ENCODE measurements at places on chromosomes 2 and 18.

GRCh38 chr2:108267101-108267500 lies 21.6 kb upstream of the SULT1C2 start:
- no peak for DNase-seq

GRCh38 chr2:46274586-46274985 lies 22.6 kb upstream of the EPAS1 start:
- no peak for DNase-seq

- no peak for DNase-seq
Observed at GRCh38 chr2:41826921-41827320, 220.9 kb upstream of the PKDCC start.

DNA sequence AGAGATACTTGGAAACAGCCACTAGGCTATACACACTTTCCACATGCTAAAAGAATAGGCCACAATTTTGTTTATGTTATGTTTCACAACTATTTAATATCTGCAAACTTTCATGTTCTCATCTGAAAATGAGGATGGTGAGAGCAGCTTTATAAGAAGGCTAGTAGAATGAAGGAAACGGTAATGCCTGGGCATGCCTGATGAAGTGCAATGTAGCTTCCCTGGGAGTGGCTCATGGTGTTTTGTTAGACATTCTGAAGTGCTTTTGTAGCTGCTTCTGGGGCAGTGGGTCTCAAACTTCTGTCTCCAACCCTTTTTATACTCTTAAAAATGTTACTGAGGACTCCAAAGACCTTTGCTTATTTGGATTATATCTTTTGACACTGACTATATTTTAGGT lies 193.3 kb upstream of the VWC2L start:
- no peak for DNase-seq

DNA sequence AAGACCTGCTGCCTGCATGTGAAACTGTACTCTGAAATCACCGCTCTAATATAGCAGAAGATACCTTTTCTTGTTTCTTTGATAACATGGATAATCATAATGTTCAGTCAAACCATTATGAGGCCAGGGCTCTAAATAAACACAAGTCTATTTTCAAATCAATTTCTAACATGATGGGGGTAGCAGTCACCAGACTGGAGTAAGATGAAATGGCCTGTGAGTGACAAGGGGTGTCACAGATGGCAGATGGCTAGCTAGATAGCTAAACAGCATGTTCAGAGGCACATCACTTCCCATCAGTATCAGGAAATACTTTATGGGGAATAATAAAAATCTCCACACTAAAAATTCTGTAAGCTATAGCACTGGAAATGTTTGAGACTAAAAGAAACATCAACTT lies 14.0 kb downstream of the MBD2 start:
- DNase-seq, result no peak

DNA sequence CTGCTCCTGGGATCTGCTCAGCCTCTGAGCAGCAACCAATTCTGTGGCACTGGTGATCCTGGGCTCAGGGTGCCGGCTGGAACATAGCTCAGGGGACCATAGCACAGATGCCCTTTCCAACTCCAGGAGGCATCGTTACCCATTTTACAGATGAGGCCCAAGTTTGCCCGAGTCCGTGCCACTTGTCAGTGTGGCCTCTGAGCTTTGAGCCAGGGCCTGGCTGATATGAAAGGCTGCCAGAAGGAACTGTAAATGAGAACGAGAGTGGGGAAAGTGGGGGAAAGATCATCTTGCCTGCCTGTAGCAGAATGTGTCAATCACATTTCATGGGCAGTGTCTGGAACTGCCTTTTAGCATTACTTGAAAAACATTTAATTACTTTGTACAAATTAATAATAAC lies 23.3 kb upstream of the FOSL2 start:
- no peak for DNase-seq

DNA sequence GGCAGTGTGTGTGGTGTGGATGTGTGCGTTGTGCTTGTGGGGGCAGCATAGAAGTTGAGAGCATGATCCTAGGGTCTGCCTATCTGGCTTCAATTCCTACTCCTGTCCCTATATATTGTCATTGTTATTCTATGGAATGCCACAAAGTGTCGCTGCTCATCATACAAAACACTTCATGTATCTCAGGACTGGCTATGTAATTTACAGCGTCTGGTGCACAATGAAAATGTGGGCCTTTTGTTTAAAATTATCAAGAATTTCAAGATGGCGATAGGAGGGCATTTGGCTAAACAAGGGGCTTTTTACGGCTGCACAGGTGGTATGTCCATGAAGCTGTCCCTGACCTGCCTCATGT lies 3.4 kb downstream of the SERPINB2 start:
- no peak for DNase-seq

DNA sequence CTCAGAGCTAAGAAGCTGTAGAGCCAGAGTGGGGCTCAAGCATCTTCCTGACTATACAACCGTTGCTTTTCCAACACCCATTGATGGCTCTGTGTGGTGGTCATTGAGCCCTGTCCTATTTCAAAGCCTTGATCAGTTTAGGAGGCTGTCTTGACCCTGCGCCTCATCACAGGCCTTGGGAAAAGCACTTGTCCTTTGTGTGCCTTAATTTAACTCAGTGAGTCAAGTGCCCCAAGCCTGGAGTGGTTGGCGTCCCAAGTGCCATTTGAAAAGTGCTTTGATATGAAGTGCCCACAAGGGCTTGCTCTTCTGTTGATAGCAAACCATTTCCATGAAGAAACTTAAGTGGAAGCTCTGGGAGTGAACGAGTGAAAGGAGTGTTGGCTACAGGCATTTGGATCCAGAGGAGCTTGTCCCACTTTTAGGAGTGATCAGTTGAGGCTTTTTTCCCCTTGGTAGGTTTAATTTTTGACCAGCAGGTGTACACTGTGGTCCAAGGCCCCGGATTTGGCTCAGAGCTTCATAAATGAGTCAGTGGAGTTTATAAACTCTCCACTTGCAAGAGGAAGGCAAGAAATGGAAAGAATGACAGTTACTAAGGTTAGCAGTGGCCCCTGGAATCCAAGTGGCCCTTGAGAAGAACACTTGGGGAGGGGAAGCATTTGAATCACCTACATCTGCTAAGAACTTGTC lies 50.3 kb downstream of the ACTR2 start:
- DNase-seq, result no peak

DNA sequence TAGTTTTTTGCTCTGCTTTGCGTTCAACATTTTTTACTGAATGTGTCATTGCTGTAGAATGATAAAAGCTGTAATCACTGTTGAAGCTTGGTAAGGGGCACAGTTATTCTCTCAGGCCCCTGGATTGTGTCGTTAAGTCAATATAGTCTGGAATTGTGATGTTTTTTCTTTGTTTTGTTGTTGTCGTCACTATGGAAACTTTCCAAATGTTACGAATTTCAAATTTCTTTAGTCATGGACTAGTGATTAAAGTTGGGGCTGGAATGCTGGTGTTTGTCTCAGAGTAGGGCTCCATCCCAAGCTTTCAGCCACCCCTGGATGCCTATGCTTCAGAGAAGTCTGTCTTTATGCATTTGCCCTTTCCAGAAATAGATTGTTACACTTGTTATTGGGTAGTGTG lies 287.2 kb downstream of the CDH19 start:
- DNase-seq, result no peak

DNA sequence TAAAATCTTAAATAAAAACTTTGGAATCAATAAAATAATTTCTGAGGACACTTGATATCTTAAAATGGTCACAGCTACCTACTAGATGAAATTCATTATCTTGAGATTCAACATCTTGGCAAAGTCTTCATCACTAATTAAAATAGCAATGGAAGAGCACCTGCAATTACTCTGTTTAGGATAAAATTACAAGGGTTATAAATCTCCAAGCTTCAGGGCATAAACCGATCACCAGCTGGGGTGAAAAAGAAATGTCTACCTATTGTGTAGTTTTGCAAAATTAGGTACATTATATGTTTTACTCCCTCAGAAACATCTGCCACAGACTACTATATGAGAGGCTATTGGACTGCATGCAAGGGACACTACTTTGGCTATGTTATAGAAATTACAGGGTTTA lies 327.1 kb downstream of the CCDC178 start:
- DNase-seq, result no peak

DNA sequence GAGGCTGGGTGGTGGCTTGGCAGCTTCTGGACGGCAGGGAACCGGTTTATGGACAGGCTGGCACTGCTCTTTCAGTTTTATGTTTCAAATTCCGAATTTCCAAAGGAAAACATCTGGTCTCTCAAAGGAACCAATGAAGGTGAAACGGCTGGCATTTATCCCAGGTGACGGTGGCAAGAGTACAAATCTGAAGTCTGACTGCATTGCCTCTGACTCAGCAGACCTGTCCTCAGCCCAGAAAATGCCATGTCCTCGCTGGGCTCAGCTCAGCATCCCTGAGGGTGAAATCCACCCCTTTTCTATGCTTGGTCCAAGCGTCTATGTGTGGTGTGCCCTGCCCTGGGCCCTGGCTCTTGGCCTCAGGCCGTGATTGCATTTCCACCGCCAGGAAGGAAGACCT lies 38.1 kb downstream of the NAPG start:
- DNase-seq, result no peak

DNA sequence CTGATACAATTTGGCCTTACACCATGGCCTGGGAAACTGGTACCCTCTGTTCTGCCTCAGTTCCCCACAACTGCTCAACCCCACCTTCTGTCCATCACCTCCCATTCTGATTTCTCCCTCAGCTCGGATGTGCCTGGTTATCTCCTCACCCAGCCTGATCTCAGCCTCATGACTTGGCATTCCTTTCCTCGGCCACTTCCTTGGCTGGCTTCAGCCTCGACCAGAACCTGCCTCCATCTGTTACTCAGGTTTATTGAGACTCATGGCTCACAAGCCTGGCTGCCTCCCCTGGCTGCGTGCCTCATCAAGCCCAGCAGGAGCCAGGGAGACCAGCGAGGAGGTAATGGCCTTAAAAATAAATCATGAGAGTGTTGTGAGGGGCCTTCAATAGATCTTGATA lies 356.2 kb upstream of the SPRED2 start:
- DNase-seq, result no peak

DNA sequence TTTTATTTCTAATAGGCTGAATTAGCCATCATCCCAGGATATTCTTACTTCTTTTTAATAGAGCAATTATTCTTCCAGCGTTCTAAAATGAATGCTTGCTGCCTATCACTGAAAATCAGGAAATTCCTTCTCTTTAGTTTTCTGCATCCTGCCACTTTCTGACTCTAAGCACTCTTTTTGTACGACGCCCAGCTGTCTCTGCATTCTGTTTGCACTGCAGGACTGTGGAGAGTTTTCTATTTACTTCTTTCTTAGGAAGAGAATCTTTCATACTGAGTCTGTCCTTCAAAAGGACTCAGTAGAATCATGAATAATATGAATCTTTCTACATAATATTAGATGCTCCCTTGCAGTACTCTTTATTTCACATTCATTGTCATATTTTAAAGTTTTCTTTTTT lies 360.4 kb upstream of the DSEL start:
- no peak for DNase-seq

- peak; percentile 68 for DNase-seq
Observed at GRCh38 chr2:70083344-70084156, 3.7 kb upstream of the PCBP1 start.

- no peak for DNase-seq
Observed at GRCh38 chr2:97737421-97738178, 24.2 kb downstream of the ZAP70 start.

DNA sequence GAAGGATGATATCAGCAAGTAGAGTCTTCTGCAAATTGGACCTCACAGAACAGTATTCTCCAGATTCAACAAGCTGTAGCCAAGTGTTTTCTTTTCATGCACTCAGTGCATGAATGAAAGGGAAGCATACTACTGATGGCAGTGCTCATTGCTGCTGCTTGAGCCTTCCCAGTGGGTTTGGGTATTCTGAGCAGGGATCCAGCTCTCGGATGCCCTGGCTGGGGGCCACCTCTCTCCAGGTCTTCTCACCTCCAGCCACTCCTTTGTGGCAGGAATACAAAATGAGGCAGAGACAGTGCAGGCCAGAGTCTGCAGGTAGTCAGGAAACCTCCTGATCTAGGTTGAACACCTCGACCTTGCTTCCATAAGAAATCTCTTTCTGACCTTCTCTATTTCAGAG lies 390.4 kb upstream of the CELF4 start:
- DNase-seq, result no peak

- no peak for DNase-seq
Observed at GRCh38 chr18:36469461-36469860, 171.9 kb downstream of the FHOD3 start.

DNA sequence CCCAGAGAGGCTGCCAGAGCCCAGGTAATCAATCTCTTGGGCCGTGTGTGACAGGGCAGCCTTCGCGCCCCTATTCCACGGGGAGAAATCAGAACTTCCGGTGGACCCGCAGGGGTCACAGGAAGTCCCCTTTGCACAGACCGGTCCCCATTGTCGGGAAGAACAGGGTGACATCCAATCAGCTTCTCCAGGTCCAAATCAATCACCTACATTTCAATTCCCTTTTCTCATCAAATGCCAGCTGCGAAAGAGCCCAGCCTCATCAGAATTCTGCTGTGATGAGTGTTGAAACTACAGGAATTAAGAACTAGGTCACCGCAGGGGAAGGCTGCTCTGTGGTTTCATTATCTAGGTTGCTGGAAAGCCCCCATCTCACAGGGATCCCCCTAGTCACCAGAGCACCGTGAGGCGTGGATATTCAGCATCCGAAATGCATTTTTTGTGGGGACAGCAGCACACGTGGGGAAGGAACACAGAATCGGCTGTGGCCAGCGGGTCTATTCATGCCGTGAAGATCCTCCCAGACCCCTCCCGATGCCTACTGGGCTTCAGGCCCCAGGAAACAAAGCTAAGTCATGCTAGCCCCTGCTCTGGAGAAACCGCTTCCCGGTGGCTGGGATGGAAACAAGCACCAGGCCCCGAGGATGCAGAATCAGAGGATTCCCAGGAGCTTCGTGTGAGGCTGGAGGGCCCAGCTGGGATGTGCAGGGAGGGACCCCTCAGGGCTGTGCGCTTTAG lies 193.7 kb upstream of the ID2 start:
- peak; percentile 85 for DNase-seq

DNA sequence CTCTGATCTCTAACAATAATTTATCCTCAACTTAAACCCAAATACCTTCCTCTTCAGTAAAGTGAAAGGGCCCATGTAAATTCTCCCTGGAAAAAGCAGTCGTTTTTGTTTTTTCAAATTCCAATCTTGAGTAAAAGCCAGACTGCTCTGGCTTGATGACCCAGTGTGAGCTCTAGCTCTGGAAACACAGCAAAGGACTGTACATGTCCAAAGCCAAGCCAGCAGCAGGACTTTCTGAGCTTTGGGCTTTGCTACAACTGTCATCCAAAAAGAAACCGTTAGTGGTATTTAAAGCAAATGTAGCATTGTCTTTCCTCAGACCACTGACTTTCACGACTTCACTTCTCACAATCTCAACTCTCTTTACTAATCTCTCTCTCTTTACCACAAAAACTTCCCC lies 25.4 kb downstream of the SH3YL1 start:
- no peak for DNase-seq

- no peak for DNase-seq
Observed at GRCh38 chr2:77519888-77520506, 2.2 kb downstream of the LRRTM4 start.

GRCh38 chr2:113175042-113175628 lies 1.4 kb downstream of the PSD4 start:
- peak; percentile 91 for DNase-seq

DNA sequence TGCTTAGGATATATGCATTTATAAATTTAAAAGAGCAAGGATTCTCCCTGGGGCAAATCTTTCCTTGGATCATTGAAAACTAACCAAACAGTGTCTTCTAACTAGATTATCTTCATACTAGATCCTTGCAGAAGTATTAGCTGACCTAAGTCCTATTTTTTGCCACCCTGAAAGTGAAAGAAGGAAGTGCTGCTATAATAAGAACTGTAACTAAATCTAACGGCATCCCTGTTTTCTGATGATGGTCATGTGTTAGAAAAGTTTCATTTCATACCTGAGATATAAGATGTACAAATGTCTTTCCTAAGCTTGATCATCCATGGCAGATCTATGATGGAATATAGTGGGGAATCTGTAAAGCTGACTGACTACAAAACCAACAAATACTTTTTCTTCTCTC lies 102.7 kb downstream of the MAP2 start:
- no peak for DNase-seq
